ENCODE measurements at places on chromosomes 16 and 17.

GRCh38 chr17:57466521-57466920 lies 210.2 kb downstream of the MSI2 start:
- no peak for DNase-seq

GRCh38 chr16:75860326-75861053 lies 134.2 kb upstream of the CPHXL start:
- DNase-seq, result no peak

- DNase-seq, result no peak
Measured at GRCh38 chr17:21389394-21389793, 13.2 kb downstream of the KCNJ12 start.

DNA sequence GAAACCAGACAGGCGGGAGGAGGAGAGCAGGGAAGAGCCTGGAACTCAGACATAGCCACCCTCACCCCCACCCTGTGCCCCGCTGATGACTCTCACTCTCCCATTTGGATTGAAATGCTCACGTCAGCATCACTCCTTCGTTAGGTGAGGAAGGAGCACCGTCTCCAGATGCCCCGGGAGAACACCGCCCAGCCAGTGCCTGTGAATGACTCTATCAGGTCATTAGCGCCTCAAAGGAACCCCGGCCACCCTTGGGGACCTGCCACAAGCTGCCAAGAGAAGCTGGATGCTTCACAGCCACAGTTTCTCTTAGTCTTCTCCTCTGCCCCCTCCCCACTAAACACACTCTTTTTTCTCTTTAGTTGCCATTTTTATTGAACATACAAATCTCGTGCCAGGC lies 66.0 kb downstream of the CACNG3 start:
- DNase-seq, result no peak

DNA sequence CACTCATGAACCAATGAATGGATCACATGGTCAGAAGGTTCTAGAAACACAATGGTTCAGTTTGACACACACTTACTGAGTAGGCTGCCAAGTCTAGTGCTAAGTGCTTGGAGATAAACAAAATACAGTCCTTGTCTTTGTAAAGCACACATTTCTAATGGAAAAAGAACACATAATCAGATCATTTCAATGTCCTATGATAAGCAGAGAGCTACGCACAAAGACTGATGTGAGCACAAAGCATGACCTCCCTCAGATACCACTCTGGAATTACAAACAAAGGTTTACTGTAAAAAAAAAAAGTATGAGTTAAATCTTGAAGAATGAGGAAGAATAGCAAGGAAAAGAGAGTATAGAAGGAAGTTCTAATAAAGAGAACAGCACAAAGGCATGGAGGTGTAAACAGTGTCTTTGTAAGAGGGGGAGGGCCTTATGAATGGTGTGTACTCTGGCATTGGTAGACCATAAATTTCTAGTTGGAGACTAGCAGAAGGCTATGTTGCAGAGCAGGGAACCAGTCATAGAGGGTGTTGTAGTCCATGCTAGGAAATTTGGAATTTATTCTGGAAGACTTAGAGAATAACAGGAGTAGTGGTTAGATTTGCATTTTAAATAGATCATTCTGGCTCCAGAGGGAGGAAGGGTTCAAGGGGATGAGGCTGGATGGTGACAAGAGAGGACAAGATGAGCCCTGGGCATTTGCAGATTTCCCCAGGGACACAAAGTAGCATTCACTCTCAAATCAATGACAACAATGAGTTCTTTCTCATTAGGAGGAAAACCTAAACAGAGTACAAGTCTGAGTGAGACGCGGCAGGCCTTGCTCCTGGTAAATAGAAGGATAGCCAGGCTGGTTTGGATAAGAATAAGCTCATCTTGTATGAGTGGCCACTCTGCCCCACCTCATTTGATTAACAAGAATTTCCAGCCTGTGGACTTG lies 468.0 kb downstream of the TOX3 start:
- DNase-seq, result no peak

- DNase-seq, result no peak
Measured at GRCh38 chr17:3038941-3039340, 24.5 kb downstream of the OR1D5 start.

Measured in cardiac fibroblast (primary cell).